ENCODE measurements at places on chromosomes 3 and 15.

DNA sequence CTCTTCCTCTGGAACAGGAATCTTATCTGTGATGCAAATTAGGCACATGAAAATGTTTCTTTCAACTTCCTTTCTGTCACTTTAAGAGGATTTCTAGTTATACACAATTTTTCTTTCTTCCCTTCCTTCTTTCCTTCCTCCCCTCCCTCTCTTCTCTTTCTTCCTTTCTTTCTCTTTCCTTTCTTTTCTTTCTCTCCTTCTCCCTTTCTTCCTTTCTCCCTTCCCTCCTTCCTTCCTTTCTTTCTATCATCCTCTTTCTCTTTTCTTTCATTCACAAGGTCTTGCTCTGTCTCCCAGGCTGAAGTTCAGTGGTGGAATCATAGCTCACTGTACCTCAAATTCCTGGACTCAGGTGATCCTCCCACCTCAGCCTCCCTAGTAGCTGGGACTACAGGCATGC lies 18.0 kb upstream of the C2CD4B start:
- no peak for DNase-seq

GRCh38 chr3:180466401-180467011 lies 135.5 kb upstream of the TTC14 start:
- DNase-seq, result no peak

DNA sequence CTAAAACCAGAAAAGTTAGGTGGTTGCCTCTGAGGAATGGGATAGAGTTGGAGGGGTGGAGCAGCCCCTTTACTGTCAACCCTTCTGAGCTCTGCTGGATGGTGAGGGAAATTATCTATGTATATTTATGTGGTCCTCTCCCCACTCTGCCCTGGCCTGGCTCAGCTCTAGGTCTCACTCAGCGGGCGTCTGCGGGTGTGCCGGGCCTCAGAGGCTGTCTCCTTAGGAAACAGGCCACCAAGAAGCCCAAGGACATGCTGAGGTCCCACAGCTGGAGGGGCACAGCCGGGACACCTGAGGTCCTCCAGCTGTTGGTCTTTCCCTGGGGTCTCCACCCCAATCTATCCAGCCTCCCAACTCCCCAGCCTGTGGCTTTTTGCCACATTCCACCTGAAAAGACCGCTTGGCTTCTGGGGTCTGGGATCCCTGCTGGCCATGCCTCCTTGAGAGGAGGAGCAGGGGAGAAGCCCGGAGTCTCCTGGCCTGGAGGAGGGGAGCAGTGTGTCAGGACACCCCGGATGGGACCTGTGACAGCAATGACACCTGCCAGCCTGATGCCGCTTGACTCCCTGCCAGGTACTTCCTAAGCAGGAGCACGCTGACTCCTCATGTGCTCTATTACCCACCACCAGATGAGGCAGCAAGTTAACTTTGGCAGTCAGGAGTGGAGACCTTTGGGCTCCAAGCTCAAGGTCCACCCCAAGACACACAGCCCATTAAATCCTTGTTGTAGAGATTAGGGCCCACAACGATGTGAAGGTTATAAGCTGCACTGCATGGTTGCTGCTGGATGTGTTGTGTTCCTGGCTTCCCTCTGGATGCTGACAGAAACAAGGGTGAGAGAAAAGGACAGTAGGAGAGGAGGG lies at the start of gene SLC28A1:
SLC28A1 (plus strand) TSS at position 747 of the 866 bp plus-strand sequence. CDS start 3,099 bp downstream, outside the sequence.
- no peak for DNase-seq

GRCh38 chr3:31530960-31531335 lies 1.8 kb upstream of the STT3B start:
- no peak for DNase-seq

DNA sequence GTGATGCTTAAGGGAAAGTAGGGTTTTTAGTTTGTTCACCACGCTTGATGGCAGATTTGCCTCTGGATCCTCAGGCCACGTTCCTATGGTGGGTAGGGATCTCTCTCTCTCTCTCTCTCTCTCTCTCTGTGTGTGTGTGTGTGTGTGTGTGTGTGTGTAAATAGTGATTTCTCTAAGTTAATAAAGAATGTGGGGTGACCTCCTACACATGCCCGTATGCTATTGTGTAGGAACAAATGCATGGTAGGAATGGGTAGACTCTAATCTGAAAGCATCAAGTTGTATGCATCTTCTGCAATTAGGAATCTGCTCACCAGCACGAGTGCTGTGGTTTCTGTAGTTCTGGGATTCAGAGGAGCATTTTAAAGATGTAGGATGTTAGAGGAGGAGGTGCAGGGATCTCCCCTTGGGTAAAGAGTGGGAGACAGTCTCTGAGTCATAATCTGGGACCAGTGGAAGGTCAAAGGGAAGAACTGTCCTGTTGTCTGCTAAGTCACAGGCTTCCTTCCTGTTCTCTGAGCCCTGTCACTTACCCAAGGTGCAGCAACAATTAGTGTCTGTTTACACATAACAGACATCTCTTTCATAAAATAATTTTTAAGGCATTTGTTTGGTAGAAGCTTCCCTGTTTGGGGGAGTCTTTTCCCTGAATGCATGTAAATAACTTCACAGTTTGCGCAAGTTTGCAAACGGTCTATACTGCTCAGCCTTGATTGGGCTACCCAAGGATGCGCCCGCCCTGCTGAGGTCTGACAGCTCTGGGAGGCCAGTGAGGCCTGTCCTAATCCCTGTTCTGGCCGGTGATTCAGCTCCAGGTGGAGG lies 139.8 kb downstream of the IGF1R start:
- DNase-seq, result no peak

GRCh38 chr15:91376038-91376437 lies 276.0 kb downstream of the SV2B start:
- DNase-seq, result no peak

GRCh38 chr3:171397089-171397488 lies 63.1 kb downstream of the TNIK start:
- no peak for DNase-seq

DNA sequence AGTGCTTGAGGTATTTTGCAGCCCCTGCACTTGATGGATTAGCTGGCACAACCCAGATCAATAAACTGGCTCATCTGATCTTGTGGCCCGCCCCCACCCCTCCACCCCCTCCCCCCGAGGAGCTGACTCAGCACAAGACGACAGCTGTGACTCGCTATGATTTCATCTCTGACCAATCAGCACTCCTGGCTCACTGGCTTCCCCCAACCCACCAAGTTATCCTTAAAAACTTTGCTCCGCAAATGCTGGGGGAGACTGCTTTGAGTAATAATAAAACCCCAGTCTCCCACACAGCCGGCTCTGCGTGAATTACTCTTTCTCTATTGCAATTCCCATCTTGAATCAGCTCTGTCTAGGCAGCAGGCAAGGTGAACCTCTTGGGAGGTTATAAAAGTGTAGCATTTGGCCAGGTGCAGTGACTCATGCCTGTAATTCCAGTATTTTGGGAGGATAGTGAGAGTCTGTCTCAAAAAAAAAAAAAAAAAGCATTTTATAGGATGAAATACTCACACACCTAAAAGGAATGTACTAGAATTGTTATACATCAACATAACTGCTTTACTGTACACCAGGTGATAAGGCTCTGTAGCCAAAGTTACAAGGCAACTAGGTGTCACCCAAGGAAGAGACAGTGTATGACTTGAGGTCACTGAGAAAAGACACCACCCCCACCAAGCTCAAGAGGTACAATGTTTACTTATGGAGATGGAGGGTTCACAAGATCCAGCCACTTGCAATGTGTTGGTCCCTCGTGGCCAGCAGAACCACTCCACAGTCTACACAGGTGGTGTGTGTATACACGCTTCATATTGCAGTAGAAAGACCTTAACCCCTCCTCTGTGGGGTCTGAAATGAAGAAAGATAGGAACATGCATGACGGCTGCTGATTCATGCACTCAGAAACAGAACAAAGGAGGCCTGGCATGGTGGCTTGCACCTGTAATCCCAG lies 8.6 kb downstream of the ZNF445 start:
- no peak for DNase-seq

DNA sequence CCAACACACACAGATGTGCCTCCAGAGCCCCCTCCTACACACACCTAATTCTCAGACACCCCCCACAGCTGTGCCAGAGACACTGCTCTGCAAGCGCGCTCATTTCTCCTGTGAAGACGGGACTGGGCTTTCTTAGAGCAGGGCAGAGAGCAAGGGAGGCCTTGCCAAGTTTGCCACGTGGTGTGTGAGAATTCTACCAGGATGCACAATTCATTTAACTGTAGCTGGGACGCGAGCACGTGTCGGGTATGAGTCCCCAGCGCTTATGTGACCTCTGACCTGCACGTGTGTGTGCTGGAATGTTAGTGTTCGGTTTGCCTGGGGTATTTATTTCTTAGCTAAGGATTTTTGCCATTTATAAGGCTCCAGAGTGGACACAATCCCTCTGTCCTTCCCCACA lies 37.0 kb downstream of the FEM1B start:
- no peak for DNase-seq

GRCh38 chr3:76383781-76384180 lies 598.4 kb upstream of the ZNF717 start:
- DNase-seq, result no peak

- DNase-seq, result no peak
Measured at GRCh38 chr3:173065543-173065981, 75.5 kb downstream of the SPATA16 start.

- no peak for DNase-seq
Measured at GRCh38 chr3:143581972-143582722, 266.1 kb downstream of the SLC9A9 start.

- no peak for DNase-seq
Measured at GRCh38 chr3:38534604-38535003, 38.5 kb downstream of the EXOG start.

GRCh38 chr3:45497963-45498362 lies 96.6 kb upstream of the LIMD1 start:
- DNase-seq, result no peak

DNA sequence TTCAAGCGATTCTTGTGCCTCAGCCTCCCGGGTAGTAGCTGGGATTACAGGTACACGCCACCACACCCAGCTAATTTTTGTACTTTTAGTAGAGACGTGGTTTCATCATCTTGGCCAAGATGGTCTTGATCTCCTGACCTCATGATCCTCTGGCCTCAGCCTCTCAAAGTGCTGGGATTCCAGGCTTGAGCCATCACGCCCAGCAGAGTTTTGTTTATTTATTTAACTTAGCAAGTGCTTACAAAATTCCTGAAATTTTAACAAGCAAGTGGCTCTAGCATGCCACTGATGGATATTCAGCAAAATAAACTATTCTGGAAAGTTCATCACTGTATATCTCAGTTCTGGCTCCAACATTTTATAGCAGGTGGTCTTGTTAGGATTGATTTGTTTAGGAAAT lies 585.9 kb downstream of the OTOL1 start:
- no peak for DNase-seq

DNA sequence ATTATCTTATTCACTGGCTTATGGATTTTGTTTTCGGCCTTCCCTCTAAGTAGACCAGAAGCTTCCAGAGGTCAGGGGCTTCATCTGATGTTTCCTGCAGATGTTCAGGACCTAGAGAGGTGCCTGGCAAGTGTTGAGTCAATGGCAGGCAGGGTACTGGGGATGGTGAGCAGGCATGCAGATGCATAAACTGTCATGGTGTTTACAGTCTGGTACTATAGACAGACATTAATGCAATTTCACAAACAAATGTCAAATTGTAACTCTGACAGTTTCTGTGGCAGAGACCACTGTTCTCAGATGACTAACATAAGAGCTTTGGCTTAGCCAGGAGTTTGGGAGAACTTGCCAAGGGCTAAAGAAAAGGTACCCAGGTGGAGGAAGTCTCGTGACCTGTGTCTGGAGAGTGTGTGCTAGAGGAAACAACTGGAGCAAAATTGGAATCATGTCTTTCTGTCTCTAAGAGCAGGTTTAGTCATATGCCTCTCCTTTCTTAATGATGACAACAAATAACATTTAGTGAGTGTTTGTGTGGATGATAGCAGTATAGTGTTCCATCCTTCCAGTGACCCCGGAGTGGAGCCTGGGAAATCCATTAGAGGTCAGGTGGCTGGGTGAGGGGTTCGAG lies 53.7 kb upstream of the TRAK1 start:
- DNase-seq, result no peak

- no peak for DNase-seq
Measured at GRCh38 chr3:25531971-25532370, 103.9 kb downstream of the RARB start.

Measured in SHP77 treated with DMSO at 0.1 percent for 48 hours (cell line).